ENCODE measurements at places on chromosomes 7 and 10. TPM values are rescaled to one million over a fixed set of nuclear protein-coding genes. Genes with fewer than 3 reads are reported as not detected.

DNA sequence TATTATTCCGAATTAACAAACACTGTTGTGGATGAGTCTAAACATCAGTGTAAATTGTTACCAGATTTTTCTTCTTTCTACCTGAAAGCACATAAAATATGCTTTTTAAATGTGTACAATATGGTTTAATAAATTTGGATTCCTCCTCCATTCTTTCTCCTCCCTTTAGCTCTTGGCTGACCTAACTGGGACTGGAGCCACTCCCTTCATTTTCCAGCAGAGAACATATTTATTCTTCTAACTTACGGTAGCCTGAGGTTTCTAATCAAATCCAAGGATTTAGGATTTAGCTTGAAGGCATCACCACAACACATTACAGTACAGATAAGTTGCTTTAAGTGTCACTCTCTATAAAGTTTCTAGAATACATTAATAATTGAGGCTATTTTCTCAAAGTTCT lies 88.2 kb upstream of the SEMA3C start:
- no peak for DNase-seq

- DNase-seq: no peak
Observed at GRCh38 chr10:57654856-57655255, 612.8 kb downstream of the IPMK start.

DNA sequence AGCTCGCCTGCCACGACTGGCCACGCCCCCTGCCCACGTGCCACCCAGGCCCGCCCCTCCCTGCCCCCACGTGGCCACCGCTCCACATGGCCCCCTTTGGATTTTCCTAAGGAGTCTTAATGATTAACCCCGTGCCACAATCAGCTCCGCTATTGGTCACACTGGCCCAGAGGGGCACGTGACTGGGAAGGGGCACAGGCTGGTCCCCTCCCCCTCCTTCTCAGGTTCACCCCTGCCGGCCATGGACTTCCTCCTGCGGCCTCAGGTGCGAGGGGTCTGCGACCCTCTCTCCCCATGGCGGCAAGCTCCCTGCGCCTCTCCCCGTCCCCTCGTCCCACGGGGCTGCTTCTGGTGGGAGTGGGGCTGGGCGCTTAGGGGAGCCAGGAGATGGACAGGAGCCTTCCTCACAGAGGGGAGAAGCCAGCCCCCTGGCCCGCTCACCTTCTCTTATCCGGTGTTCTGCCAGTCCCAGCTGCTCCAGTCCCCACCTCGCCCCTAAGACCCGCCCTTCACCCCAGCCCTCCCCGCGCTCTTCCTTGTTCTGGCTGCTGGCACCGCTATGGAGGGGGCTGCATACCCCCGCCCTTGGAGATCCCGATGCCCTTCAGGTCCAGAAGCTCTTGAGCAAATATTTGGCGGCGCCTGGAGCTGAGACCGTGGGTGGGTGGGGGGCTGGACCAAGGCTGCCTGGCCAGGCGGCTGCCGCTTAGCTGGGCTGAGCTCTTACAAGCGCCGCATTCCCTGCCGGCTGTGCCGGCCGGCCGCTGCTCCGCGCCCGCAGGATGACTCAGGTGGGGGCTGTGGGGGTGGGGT lies 3.2 kb downstream of the SLC4A2 start:
- DNase-seq: no peak

The AKR1C4 gene
- not detected for total RNA-seq
